ENCODE measurements at places on chromosomes 13 and 19.

GRCh38 chr13:27442797-27443196, 7.6 kb downstream of the MTIF3 start:
- DNase-seq = no peak

DNA sequence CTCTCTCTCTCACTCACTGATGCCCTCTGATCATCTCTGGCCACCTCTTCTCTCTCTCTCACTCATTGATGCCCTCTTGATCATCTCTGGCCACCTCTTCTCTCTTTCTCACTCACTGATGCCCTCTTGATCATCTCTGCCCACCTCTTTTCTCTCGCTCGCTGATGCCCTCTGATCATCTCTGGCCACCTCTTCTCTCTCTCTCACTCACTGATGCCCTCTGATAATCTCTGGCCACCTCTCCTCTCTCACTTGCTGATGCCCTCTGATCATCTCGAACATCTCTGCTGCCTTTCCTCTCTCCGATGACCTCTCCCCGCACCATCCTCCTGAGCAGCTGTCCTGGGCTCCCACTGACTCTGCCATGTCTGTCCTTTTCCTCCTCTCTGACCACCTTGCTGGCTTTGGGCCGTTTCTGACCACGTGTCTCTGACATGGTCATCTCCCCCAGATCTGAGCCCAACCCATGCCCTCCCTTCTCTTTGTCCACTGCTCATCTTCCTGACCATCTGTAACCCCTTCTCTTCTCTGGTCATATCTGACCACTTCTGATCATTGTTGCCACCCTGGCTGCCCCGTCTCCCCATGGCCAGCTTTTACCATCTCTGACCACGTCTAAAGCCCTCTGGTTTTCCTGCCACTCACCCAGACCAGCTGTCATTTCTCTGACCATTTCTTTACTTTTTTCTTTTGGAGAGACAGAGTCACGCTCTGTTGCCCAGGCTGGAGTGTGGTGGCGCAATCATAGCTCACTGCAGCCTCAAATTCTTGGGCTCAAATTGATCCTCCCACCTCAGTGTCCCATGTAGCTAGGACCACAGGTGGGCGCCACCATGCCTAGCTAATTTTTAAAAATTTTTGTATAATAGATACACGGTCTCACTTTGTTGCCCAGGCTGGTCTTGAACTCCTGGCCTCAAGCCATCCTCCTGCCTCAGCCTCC, 2.4 kb downstream of the LRFN3 start:
- no peak for DNase-seq

DNA sequence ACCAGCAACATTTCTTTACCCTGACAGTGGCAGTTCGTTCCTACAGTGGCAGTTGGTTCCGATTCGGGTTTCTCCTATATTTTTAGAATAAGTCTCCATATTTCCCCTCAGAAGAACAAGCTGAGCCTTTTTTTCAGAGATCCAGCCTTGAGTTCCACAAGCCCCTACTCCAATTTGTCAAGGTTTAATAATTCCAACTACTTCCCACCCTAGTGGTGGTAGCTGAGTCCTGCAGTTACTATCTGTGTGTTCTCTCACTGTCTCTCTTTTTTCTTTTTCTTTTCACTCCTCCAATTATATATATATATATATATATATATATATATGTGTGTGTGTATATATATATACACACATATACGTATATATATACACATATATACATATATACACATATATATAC, 1347.3 kb downstream of the PCDH9 start:
- DNase-seq = no peak

DNA sequence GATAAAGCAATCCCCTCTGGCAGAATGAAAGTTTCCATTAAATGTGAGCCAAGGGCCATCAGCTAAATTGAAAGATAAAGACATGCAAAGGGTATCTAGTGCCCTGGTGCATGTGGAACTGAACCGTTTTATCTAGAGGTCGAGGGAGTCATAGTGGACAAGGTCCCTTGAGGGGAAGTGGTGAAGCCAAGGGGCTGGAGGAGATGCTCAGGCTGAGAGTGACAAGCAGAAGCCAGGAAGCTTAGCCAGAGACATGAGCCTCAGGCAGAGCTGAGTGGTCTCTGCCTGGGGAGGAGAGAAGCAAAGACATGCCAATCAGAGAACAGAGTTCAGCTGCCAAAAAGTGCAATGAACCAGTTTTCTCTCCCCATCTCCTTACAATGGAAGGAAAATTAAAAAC, 68.1 kb upstream of the SLC10A2 start:
- no peak for DNase-seq

DNA sequence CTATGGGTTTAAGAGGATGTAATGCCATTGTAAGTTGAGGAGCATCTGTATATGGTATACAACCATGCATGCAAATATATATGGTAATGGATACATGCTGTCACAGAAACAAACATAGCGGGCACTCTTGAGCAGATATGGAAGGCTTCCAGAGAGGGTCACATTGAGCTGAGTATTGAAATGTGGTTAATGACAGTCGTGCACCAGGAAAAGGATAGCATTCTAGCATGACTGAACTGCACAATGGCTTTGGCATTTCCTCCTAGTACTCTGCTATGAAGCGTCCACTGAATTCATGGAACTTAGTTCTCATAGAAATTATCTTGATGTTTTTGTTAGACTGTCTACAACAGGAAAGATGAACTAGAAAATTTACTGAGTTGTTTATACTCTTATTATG, 25.2 kb downstream of the DGKH start:
- DNase-seq = no peak

DNA sequence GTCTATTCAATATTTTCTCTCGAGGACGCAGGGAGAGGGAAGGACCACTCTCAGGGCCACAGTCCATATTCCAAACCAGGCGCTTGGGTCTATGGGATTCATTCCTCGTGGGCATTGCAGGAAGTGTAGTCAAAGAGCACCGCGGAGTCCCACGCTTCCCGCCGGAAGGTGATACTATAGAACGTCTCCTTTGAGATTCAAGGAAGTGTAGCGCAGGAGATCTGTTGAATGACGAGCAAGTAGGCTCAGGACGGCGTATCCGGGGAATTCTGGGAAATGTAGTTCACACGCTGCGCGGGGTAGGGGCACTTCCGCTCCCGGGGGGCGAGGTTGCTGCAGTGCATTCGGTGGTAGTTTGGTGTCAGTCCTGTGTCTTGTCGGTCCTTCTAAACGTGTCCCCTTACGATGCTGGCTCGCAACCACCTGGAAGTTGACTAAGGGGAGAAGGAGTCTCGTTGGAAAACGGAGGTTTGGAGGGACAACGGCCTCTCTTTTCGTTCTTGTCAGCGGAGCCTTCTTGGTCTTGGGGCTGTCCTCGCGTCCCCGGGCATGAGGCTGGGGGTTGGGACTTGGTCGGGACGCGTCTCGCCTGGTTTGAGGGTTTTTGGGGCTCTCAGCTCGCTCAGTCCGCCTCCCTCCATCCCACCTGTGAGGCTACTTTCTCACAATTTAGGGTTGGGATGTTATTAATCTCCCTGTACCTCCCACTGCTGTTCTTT, at the start of gene ZNF284:
TSS of gene ZNF284 (plus strand) at position 336 of the 719 bp plus-strand sequence. CDS start 4,231 bp downstream, outside the sequence.
- peak; percentile 93 for DNase-seq

GRCh38 chr13:41282129-41282571, 18.8 kb upstream of the MTRF1 start:
- DNase-seq = no peak

GRCh38 chr13:46086421-46086922, 18.4 kb downstream of the CPB2 start:
- DNase-seq = no peak

- DNase-seq = peak; percentile 15
Observed at GRCh38 chr13:28355046-28355821, 139.7 kb downstream of the FLT1 start.
